CD4-positive, alpha-beta T cell (primary cell): ENCODE measurements at places on chromosomes 11 and 22. TPM values are rescaled to one million over a fixed set of nuclear protein-coding genes. Genes with fewer than 3 reads are reported as not detected.

The ZNF280B gene
- total RNA-seq = 1.0 TPM

The TSPAN18 gene
- total RNA-seq = 23.0 TPM

The CHRDL2 gene
- total RNA-seq = not detected

DNA sequence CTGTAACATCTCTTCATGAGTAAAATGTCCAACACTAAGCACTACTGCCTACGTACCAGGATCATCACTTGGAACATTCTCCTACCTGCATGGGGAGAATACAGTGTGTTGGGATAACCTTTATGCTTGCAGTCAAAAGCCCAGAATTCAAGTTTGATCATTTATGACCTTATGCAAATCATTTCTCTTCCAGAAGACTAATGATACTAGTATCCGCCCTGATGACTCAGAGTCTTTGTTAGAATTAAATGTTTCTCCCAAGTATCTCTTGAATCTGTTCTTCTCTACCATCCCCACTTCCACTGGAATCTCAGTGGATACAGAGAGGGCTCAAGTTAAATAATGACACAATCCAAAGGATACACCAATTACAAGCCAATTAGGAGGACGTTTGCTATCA, 12.4 kb downstream of the MAJIN start:
- no peak for DNase-seq
- H3K4me1 ChIP-seq = no peaks in the 10 kb centered on the region
- H3K27me3 ChIP-seq = peaks cover 8% of the 10 kb centered on the region
- H3K36me3 ChIP-seq = no peaks in the 10 kb centered on the region
- no peak overlapping the region for H3K4me3 ChIP-seq

GRCh38 chr22:19253143-19253542, 38.4 kb downstream of the CLTCL1 start:
- H3K36me3 ChIP-seq = no peaks in the 10 kb centered on the region
- H3K27me3 ChIP-seq = no peaks in the 10 kb centered on the region
- H3K27ac ChIP-seq = no peak overlapping the region
- no peak for DNase-seq
- H3K4me3 ChIP-seq = no peak overlapping the region

DNA sequence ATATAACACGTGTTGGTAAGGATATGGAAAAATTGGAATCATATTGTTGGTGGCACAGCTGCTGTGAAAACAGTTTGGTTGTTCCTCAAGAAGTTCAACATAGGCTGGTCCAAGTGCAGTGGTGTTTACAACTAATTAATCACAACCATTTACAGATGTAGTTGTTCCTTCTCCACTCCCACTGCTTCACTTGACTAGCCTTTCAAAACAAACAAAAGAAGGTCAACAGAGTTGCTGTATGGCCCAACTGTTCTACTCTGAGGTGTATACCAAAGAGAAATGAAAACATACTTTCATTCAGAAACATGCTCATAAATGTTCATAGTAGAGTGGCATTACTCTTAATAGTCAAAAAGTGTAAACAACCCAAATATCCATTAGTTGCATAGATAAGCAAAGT, 36.6 kb upstream of the ACAT1 start:
- no peaks in the 10 kb centered on the region for H3K27me3 ChIP-seq
- no peaks in the 10 kb centered on the region for H3K4me1 ChIP-seq
- H3K27ac ChIP-seq = no peak overlapping the region
- DNase-seq = no peak

- H3K27me3 ChIP-seq = no peaks in the 10 kb centered on the region
- no peak for DNase-seq
- peaks cover 5% of the 10 kb centered on the region for H3K4me1 ChIP-seq
- H3K27ac ChIP-seq = no peak overlapping the region
These were observed 6.1 kb downstream of the FADS3 start for GRCh38 chr11:61885166-61885778.
